Neuronal stem cell (in vitro differentiated cells): ENCODE measurements at places on chromosomes 2 and 18.

DNA sequence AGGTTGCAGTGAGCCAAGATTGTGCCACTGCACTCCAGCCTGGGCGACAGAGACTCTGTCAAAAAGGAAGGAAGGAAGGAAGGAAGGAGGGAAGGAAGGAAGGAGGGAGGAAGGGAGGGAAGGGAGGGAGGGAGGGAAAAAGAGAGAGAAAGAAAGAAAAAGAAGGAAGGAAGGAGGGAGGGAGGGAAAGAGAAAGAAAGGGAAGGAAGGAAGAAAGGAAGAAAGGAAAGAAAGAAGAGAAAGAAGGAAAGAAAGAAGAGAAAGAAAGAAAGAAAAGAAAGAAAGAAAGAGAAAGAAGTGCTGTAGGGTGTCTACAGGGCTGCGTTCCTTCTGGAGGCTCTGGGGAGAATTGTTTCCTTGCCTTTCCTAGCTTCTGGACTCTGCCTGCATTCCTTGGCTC lies 22.5 kb upstream of the RAB11FIP5 start:
- no peak for DNase-seq

- DNase-seq, result no peak
These were observed 111.7 kb upstream of the RIOK3 start for GRCh38 chr18:23341383-23341782.

GRCh38 chr2:2902547-2903281 lies 474.9 kb downstream of the EIPR1 start:
- no peak for DNase-seq

GRCh38 chr18:32958746-32959145 lies 185.9 kb upstream of the KLHL14 start:
- no peak for DNase-seq

- DNase-seq, result no peak
These were observed 187.4 kb downstream of the CCDC102B start for GRCh38 chr18:68985172-68985820.

GRCh38 chr18:56200381-56200911 lies 437.9 kb downstream of the TXNL1 start:
- DNase-seq, result no peak

DNA sequence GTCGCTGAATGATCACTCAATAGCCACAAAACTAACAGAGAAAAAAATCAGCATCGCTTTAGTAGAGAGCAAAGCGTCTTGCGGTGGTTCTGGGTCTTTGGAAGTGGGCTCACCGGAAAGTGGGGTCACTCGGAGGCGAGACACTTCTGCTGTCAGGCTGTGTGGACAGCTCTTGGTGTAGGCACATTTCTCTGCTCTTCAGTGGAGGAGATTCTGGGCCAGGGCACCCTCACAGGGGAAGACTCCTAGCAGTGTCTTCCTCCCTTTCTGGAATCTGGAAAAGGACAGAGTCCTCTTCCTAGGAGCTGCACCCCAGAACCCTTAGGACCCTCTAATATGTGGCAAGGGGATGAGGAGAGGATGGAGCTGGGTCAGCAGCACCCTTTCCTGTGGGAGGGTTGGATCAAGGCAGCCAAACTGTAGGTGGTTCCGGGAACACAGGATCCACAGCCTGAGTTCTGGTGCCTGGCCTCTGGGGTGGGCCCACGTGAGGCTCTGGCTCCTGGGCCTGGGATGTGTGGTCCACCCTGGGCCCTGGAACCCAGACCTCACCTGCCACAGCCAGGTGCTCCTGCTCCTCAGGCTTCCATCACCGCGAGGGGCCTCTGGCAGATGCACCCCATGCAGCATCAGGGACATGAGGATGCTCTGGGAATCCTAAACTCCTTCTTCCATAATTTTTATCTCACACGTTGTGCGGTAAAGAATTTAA lies 25.1 kb downstream of the GPR35 start:
- no peak for DNase-seq

- no peak for DNase-seq
These were observed 48.9 kb downstream of the PSMD14 start for GRCh38 chr2:161357097-161357496.

GRCh38 chr2:17915811-17916518 lies 37.5 kb downstream of the KCNS3 start:
- no peak for DNase-seq

GRCh38 chr2:240023792-240024191 lies 1.4 kb downstream of the NDUFA10 start:
- DNase-seq, result no peak

- no peak for DNase-seq
These were observed 156.2 kb upstream of the NABP1 start for GRCh38 chr2:191521608-191522208.

DNA sequence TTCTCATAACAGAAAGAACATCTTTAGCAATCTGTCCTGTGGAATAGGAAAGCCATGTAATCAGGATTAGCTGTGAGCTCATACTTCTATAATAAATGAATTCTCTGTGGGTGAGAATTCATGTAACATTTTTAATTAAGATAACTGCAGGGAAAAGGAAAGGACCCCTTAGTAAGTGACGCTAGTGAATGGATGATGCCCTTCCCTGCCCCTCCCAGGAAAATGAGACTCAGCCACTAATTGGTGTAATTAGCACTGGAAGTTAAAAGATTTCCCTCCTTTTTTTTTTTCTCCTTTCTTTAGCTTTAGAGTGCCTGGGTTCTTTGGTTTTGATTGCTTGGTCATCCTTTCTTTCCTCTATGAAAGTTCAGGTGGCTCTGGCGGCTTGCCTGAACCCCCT lies 90.3 kb downstream of the VWA3B start:
- peak; percentile 31 for DNase-seq

GRCh38 chr2:150732064-150732463 lies 244.6 kb upstream of the RND3 start:
- DNase-seq, result no peak

GRCh38 chr18:50161597-50162205 lies 33.2 kb downstream of the MYO5B start:
- DNase-seq, result no peak

DNA sequence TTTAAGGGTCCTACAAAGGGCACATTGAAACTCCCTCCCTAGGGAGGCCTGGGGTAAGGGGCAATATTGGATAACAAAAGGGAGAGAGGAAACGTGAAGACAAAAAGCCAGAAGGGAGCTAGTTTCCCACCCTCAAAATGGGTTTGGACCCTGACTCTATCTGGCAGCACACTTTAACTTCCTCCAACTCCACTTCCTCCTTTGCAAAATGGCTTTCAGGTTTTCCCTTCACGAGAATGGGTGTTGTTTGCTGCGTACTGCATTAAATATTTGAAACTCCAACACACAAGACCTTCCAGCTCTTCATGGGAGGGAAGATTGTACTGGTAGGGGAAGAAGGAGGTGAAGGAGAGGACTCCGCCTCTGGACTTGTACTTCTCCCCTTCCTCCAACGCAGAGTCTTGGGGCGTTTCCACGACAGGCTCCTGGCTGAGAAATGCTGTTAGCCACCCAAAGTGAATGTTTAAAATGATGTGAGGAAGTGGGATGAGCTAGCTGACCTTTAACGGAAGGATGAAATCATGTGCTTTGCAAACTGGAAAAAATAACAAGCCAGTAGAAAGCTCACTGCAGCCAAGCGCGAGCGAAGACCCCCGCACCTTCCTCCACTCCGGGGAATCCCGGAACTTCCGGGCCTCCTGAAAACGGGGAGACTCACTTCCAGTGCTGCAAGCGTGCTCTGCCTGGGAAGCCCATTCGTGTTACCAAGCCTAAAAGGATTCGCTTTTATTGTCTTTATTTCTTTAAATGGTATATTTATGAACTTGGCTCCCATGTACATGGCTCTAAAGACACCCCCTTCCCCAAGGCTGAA lies 85.6 kb downstream of the VIT start:
- no peak for DNase-seq

DNA sequence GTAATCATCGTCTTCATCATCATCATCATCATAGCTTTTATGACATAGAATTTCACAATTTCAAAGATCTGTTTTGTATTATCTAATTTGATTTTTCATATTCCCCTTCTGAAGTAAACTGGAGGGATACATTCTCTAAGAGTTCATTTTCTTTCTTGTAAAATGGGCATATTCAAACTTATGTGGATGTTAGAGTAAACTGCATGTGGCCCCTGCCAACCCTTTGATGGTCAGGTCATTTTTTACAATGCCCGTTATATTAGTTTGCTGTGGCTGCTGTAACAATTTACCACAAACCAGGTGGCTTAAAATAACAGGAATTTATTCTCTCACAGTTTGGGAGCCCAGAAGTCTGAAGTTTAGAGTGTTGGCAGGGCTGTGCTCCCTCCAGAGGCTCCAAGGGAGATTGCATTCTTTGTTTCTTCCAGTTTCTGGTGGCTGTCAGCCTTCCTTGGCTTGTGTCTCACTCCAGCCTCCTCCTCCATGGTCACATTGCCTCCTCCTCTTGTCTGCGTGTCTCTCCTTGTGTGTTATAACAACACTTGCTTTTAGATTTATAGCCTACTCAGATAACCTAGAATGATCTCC lies 127.5 kb upstream of the MMADHC start:
- DNase-seq, result peak; percentile 6

DNA sequence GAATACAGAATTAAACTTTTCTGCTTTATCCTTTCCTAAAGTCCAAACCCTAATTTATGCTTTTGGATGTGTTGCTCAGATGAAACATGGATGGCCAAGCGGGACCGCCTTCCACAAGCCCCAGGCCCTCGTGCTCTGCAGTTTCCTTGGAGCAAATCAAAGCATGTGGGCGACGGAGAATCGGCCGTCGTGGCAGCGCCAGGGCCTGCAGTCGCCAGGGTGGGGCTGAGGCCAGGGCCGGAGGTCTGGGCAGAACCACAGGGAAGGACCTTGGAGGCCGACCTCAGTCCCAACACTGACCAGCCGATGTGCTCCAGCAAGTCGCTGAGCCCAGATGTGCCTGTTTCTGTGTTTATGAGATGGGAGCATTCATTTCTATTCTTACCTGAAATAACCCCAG lies 108.1 kb downstream of the MBP start:
- no peak for DNase-seq

- DNase-seq, result no peak
These were observed 1.4 kb downstream of the RMC1 start for GRCh38 chr18:23504720-23505119.

DNA sequence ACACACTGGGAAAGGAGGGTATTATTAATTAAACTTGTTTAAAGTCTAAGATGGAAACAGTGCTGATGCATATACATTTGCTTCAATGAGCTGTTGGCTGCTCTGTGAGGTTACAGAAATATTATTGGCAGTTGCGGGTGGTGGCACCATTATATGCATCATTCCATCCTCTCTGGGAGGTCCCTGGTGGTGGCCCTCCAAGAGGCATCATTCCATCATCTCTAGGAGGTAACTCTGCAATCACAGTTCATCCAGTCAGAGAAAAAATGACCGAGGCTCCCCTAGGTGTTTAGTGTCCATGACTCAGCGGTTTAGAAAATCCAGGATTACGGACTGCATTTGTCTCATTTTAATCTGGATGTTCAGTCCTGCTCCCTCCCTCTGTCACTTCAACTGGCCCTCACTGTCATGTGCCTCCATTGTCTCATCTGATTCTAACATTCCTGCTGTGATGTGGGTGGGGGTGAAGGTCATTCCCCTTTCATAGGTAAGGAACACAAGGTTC lies 15.4 kb downstream of the AFF3 start:
- DNase-seq, result no peak

- peak; percentile 56 for DNase-seq
These were observed 345.1 kb downstream of the DYSF start for GRCh38 chr2:71798266-71799012.

- DNase-seq, result no peak
These were observed 7.1 kb downstream of the COX7A2L start for GRCh38 chr2:42353792-42354429.

DNA sequence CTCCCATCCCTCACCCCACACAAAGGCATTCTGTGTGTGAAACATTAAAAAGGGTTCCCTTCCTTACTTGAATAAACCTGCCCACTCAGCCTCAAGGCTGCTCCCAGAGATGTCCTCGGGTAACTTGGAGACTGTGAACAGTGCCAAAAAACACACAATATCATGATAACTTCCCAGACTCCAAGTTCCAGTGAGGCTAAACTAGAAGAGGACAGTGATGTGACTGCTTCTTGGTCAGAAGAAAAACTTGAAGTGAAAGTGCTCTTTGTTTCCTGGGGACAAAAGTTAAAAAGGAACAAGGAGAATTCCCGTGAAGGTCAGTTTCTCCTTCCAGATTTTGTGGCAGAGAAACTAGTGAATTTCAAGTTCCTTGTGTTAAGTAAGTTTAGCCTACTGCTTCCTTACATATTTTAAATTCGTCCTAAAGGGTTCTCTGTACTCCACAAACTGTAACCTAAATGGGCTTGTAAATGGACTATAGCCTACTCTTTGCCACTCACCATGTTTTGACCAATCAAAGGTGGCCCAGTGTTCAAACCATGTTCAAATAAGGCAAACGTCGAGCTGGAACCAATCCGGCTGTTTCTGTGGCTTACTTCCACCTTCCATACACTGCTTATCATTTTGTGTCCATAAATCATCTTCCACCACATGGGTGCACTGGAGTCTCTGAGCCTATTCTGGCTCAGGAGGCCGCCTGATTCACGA lies 20.4 kb downstream of the TPRKB start:
- no peak for DNase-seq

DNA sequence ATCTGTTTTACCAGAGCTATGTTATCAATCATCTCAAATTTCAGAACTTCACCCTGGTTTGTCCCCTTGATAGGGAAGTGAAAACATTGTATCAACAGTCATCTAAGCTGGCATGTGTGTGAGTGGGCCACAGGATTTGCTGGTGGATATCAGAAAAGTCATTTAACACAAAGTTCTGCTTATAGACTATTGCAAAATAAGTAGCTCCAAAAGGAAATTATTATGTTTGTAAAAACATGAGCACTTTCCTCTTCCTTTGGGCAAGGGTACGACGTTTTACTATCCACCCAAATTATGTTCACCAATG lies 20.7 kb upstream of the COPS8 start:
- no peak for DNase-seq

DNA sequence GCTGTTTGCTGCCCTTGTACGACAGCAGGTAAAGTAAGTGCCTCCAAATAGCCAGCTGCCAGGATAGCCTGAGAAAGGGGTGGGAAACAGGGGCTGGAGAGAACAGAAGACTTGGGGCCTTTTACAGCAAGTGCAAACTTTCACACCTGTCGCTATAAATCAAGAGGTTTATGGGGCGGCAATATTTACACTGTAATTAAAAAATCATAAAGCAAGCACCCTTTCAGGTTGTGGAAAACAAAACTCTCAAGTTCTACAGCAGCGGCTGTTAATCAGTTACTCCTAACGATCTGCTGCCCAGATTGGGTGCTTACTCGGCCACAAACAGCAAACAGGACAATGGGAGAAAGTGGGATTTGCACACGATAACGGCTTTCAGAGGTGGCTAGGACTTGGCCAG lies 359.5 kb upstream of the ETAA1 start:
- DNase-seq, result no peak

DNA sequence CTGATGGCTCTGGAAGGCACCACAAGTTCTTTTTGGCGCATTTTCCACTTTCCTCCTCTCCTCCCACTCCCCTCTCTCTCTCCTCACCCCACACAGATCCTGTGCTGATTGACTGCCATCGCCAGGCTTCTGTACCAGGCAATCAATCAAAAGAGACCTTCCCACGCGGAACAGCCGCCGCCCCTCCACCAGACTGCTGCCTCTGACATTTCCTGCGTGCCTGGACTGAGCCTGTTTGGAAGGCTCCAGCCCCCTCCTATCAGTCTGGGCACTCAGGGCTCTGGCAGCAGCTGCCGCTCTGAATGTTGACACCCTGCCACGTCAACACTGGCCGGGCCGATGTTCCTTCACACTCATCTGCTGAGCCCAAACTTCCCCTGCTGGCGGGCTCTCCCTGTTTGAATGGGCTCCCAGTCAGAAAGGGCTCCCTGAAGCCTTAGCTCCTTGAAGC lies 467.7 kb downstream of the EPHA4 start:
- DNase-seq, result no peak
